H4 (cell line): ENCODE measurements at places on chromosomes 3 and 15. TPM values are rescaled to one million over a fixed set of nuclear protein-coding genes. Genes with fewer than 3 reads are reported as not detected.

Gene KLHL40
- total RNA-seq, result not detected in 2 replicates

- DNase-seq, result no peak
Observed at GRCh38 chr15:71600237-71600636, 210.1 kb upstream of the NR2E3 start.

Gene CTXND1
- total RNA-seq, result 0.10 and 0.64 TPM in 2 replicates

- no peak for DNase-seq
Observed at GRCh38 chr3:133196527-133196926, 158.3 kb downstream of the TMEM108 start.

DNA sequence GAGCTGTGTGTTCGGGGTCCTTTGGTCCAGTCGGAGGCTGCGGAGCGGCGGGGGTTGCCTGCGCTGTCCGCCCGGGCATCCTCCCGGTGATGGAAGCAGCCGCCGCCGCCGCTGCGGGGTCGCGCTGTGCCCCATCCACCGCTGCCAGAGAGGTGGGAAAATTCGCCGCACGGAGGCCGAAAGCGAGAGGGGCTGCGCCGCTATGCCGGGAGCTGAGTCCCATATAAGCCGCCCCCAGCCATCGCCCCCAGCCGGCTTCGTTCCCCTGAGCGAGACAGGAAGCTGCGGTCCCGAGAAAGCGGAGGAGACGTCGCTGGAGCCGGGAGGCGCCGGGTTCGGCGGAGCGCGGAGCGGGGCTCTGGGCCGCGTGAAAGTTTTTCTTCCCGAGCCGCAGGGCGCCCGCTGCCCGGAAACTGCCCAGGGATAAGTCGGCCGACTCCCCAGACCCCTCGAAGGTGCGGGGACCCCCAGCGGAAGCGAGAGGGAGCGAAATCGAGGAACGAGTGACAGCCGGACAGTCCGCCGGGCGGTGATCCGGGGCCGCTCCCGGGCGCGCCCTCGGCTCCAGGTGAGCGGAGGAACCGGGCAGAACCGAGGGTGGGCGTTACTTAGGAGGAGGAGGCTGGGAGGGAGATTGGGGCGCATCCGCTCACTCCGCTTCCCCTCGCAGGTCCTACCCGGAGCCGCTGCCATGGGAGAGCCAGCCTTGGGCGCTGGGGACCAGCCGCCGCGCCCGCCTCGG lies 574 bp downstream of the CHST2 start:
- no peak for DNase-seq

- peak; percentile 78 for DNase-seq
Observed at GRCh38 chr3:149969940-149970715, 567 bp downstream of the PFN2 start.

- DNase-seq, result no peak
Observed at GRCh38 chr3:29937185-29937584, 656.3 kb downstream of the RBMS3 start.

Gene IQCF5
- total RNA-seq, result not detected in 2 replicates

Gene MKRN3
- 5.6 and 9.6 TPM in 2 replicates for total RNA-seq

GRCh38 chr3:163490119-163490518 lies 1588.2 kb downstream of the SI start:
- DNase-seq, result peak; percentile 70

DNA sequence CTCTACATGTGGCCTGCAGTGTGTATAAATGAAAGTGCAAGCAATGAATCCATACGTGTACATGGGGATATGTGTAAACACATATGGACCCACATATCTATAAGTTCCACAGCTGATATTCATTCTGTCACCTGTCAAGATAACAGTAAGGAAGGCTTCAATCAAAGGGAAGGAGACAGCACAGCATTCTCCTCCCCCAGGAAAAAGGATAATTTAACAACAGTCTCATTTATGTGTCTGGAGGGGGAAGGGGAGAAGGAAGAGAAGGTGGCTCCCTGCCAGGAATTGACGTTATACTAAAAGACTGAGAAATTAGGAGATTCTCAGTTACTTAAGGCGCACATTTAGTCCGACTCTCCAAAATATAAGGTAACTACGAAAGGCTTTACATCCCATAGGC lies 345.9 kb downstream of the FOXP1 start:
- no peak for DNase-seq
